ENCODE measurements at places on chromosomes 3 and 15.
A peak's percentile ranks its signal among the peaks of the same experiment; 100 is the strongest.

DNA sequence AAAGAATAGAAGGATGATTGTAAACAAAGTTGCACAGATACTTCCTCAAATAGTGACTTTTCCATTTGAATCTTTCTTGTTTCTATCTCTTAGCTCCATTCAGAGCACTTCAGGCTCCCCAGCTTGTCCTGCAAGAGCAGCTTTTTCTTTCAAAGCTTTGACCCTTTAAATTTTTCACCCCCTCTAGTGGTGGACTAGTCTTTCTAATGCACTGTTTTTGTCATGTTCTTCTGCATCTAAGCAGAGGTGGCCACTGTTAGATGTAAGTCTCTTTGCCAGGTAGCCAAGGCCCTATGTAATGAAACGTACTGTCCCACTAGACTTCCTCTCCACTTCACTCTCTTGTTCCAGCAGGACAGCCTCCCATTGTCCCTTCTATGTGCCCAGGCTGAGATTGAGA, 74.0 kb upstream of the MANF start:
- no peak for DNase-seq

- DNase-seq = no peak
These were observed 37.7 kb downstream of the PDIA5 start for GRCh38 chr3:123104550-123104949.

DNA sequence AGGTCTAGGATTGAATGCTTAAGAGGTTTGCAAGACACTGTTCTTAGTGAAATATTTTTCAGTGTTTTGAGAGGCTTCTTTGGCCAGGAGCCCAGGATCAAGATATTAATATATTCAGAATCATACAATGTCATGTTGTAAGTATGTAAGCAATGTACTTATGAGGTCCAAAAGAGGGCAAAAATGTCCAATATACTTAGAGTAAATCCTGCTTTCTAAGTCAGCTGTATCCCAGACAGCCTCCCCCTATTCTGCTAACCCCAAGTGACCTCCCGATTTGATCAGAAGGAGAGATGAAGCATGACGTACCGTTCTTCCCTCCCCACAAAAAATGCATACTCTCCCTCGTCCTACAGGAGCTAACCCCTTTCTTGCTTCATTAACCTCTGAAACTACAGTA, 70.9 kb downstream of the CHAC1 start:
- no peak for DNase-seq

GRCh38 chr15:85543741-85544155, 163.3 kb downstream of the AKAP13 start:
- peak; percentile 9 for DNase-seq

GRCh38 chr3:113266738-113267137, 55.4 kb downstream of the BOC start:
- no peak for DNase-seq

DNA sequence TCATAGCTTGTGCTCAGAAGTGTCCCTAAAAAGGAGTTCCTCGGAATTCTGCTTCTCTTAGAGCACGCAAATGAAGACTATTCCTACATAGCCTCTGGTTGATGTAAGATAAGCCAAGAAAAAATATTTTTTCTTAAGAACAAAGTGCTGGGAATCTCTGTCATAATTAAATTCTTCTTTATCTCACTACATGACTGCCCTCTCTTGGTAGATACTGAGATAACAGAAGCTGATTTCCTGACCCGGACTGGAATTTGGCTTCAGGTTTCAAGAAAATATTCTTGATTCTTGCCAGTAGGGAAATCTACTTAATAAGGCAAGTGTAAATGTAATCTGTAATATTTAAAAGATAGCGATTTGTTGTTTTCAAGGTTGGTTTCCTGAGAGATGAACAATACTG, 31.3 kb upstream of the SETMAR start:
- DNase-seq = no peak

DNA sequence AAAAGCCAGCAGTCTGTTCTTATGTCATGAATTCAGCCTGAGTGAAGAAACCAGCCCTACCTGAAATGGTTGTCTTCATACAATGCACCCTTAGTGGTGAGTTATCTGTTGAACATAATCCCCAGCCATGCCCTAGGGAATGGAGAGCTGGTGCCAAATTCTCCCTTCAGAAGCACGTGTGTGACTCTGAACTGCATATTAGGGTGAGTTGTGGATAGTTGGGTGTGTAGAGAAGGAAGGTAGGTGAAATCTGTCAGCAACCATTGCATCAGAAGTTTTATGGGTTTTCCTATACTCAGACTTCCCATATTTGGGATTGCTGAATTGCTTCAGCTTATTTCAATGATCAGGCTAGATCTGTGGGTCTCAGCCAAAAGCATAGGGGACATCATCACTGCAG, 46.5 kb upstream of the TP63 start:
- DNase-seq = no peak

DNA sequence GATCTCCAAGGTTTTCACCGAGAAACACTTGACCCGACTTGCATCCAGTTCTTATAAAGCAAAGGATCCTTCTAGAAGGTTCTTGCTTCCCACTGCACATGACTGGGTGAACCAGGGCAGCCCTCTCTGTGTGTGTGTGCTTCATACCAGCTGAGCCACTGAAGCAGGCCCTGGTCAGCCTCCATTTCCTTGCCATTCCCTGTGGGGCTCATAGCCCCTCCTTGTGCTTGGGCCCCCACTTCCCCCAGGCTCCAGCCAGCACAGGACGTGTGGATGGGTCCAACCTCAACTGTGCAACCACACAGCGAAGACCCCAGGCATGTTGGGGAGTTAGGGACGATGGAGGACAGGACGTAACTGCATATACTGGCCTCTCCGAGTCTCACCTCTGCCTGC, 15.5 kb downstream of the KLF15 start:
- no peak for DNase-seq
